ENCODE measurements at places on chromosomes 12 and 14. TPM values are rescaled to one million over a fixed set of nuclear protein-coding genes. Genes with fewer than 3 reads are reported as not detected.

INF2 gene
- total RNA-seq, result 60.9 TPM

NKX2-1 gene
- not detected for total RNA-seq

CCDC38 gene
- total RNA-seq, result not detected

RASSF9 gene
- total RNA-seq, result 2.7 TPM

MUCL1 gene
- total RNA-seq, result not detected

Measured in hair follicular keratinocyte (primary cell).